ENCODE measurements at places on chromosomes 2 and 18.
A peak's percentile ranks its signal among the peaks of the same experiment; 100 is the strongest.

GRCh38 chr2:55158111-55158814 is 73.8 kb downstream of the CLHC1 start:
- no peak for DNase-seq

- no peak for DNase-seq
Observed at GRCh38 chr2:46943881-46944798, 28.5 kb upstream of the MCFD2 start.

DNA sequence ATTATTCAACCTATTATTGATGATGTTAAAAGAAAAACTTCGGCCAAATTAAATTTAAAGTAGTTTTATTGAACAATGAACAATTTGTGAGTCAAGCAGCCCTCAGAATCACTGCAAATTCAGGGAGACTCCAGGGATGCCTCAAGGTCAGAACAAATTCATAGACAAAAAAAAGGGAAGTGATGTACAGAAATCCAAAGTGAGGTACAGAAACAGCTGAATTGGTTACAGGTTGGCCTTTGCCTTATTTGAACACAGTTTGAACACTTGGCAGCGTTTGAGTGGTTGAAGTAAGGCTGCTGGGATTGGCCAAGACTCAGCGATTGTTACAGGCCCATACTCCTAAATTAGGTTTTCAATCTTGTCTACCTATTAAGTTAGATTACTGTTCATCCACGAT is 47.4 kb upstream of the DSG1 start:
- no peak for DNase-seq

GRCh38 chr18:41967680-41968079 is 12.6 kb downstream of the PIK3C3 start:
- DNase-seq = no peak

DNA sequence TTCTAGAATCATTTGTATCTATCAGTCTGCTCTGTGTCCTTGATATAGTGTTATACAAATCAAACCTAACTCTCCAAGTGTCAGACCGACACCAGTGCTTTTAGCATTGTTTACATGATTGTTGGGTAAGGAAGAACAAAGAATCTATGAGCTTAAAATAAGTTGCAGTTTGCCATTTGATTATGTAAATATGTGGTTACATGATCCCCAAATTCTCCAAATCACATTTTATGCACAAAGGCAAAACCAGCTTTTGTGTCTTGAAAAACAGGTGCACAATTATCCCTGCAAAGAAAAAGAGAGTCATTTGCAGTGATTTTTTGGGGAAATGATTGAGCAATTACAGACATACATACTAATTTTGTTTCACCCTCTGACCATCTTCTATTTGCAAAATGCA is 652.6 kb upstream of the CHAC2 start:
- no peak for DNase-seq

DNA sequence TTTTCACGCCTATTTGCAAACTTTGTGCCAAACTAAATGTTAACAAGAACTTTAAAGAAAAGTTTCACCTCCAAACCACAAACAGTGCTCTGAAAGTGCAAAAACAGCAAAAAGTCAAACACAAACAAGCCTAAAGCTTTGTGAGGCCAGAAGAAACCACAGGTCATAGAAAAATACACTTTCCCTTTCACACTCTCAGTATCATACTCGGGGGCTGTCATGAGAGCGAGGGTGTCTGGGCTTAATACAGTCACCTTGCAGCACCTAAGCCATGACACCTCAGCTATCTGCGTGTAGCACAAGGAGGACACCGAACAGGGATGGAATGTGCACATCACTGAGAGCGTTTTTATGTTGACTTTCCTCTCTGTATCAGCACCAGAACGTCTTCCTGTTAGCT is 26.6 kb upstream of the SEH1L start:
- no peak for DNase-seq

DNA sequence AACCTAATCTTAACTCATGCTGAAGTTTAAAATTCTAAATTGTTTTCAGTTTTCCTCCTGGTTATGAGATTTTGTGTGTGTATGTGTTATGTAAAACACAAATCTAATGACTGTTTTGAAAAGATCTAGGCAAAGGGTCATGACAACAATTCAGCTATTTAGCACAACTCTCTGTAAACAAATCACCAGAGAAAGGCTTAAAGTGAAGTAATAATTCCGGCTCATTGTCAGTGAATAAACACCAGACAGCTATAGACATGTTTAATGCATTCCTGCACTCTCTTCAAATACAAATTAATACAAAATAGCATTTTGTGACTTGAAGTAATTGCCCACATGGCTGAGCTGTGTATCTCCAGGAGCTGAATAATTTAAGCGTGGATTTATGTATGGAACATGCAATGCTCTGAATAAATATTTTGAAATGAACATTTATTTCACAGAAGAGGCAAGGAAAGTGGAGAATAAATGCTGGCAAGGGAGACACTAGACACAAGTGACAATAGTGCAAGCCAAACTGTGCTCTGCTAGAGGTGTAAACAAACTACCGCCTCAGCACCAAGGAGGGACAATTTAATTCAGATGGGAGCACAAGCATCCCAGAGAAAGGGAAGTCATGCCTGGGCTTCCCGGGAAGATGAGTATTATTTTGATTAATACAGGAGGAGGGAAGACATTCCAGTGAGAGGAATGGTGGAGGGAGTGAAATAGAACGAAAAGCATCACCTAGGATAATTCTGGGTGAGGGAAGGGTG is 133.6 kb upstream of the XPO1 start:
- peak; percentile 72 for DNase-seq

- no peak for DNase-seq
Observed at GRCh38 chr2:218691234-218691633, 19.3 kb downstream of the STK36 start.

GRCh38 chr2:50895041-50895440 is 136.9 kb downstream of the NRXN1 start:
- peak; percentile 5 for DNase-seq

GRCh38 chr2:135745545-135745944 is 3.9 kb downstream of the UBXN4 start:
- DNase-seq = no peak

GRCh38 chr2:135826544-135826943 is 10.4 kb downstream of the LCT start:
- DNase-seq = no peak

GRCh38 chr18:63366213-63367052 is 573 bp downstream of the KDSR start:
- DNase-seq = peak; percentile 24

- no peak for DNase-seq
Observed at GRCh38 chr18:53686965-53687364, 537.5 kb downstream of the MBD2 start.

- DNase-seq = no peak
Observed at GRCh38 chr18:22031611-22032010, 137.8 kb upstream of the GATA6 start.

GRCh38 chr18:24530630-24531111 is 70.2 kb downstream of the HRH4 start:
- peak; percentile 22 for DNase-seq

GRCh38 chr18:58896268-58896667 is 31.6 kb downstream of the ZNF532 start:
- no peak for DNase-seq

Measured in epithelial cell of prostate (primary cell).